ENCODE measurements at places on chromosomes 4 and X.

DNA sequence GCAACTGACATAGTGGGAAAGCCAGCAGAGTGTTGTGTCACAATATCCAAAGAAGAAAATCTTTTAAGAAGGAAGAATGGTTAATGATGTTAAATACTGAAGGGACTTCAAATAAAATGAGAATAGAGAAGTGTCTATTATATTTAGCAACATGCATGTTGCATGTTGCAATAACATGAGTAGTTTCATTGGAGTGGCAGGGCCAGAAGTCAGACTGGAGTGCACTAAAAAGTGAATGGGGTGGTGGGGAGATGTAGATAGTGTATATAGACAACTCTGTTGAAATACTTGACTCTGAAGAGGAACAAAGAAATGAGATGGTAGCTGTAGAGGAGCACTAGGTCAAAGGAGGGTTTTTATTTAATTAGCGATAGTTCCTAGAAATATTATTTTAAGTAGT, 9.5 kb upstream of the AMMECR1 start:
- DNase-seq: no peak

- DNase-seq: no peak
Observed at GRCh38 chrX:65630771-65631170, 36.7 kb upstream of the MSN start.

DNA sequence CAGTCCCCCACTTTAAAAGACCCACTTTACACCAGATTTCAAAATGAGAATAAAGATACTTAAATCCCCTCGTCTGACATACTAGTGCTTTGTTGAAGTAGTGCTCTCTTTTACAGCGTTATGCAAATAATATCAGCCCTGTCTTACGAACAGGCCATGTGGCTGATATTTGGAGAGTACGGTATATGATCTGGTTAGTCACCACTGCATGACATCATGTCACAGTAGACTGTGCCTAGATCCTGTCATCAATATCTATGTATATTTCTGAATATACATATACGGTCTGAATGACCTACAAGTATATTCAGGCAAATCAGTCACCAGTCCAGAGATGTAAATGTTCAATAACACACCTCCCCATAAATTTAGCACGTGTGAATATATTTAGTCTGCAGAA, 25.4 kb upstream of the XAGE1B start:
- no peak for DNase-seq

GRCh38 chrX:152600853-152601633, 36.7 kb upstream of the GABRQ start:
- no peak for DNase-seq

DNA sequence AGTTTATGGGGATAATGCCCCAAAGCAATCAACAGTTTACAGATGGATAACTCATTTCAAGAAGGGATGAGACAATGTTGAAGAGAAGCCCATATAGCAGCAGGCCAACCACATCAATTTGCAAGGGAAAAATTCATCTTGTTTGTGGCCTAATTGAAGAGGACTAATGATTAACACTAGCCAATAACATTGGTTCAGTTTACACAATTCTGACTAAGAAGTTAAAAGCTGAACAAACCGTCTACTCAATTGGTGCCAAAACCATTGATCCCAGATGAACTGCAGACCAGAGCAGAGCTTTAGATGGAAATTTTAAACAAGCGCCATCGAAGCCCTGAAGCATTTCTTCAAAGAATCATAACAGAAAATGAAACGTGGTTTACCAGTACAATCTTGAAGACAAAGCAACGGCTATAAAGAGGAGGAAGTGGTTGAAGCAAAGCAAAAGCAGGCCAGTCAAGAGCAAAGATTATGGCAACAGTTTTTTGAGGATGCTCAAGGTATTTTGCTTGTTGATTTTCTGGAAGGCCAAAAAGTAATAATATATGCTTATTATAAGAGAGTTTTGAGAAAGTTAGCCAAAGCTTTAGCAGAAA, 20.5 kb upstream of the BLTP1 start:
- peak; percentile 40 for DNase-seq

- DNase-seq: no peak
Observed at GRCh38 chrX:1418901-1419544, 27.1 kb upstream of the SLC25A6 start.

DNA sequence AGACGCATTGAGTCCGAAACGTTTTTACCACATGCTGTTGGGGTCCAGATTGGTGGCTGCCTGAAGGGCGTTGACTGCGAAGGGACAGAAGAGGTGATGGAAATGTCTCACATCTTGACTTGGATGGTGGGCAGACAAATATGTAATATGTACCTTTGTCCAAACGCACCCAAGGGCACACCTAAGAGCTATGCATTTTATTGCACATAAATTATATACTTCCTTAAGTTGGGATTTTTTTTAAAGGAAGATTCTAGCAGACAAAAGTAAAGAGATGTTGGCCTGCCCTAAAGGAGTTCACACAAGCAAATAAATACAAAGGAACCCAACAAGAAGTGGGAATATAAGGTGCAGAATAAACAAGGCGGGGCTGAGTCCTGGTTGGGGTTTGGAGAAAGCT, 91.1 kb upstream of the TBL1X start:
- DNase-seq: no peak

DNA sequence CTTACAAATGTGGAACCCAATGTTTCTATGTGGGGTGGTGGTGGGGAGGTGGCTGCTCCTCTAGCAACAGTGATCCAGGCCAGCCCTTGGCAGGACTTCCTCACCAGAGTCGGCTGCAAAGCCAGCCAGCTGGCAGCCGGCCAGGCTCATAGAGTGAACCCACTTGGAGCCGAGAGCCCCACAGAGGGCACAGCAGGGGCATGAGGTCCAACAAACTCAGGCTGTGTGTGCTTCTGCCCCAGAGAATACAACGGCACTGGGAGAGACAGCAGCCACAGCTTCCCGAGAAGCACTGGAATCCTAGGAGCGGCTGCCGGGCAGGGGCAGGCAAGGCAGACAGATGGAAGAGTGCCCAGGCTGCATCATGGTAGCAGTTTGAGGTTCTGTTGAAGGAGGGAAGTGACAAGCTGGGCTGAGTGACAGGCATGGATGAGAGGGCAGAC, 23.5 kb upstream of the SOWAHD start:
- DNase-seq: no peak

Data from activated CD4-positive, alpha-beta T cell treated with anti-CD3 and anti-CD28 coated beads, Interleukin-2, amount 50 U/mL, for 16 hours (primary cell).